ENCODE measurements at places on chromosomes 7 and 10. TPM values are rescaled to one million over a fixed set of nuclear protein-coding genes. Genes with fewer than 3 reads are reported as not detected.

Gene CYP3A4
- total RNA-seq = not detected

Gene SLC25A40
- total RNA-seq = 26.1 TPM

- DNase-seq = no peak
Measured at GRCh38 chr10:109961174-109962001, 38.1 kb upstream of the XPNPEP1 start.

Gene CNNM1
- 2.2 TPM for total RNA-seq

Gene CFAP43
- 0.36 TPM for total RNA-seq

Measured in cardiac muscle cell (in vitro differentiated cells and primary cell).